NCI-H510A treated with DMSO at 0.1 percent for 48 hours (cell line): ENCODE measurements at places on chromosomes 1 and 21.
A peak's percentile ranks its signal among the peaks of the same experiment; 100 is the strongest.

DNA sequence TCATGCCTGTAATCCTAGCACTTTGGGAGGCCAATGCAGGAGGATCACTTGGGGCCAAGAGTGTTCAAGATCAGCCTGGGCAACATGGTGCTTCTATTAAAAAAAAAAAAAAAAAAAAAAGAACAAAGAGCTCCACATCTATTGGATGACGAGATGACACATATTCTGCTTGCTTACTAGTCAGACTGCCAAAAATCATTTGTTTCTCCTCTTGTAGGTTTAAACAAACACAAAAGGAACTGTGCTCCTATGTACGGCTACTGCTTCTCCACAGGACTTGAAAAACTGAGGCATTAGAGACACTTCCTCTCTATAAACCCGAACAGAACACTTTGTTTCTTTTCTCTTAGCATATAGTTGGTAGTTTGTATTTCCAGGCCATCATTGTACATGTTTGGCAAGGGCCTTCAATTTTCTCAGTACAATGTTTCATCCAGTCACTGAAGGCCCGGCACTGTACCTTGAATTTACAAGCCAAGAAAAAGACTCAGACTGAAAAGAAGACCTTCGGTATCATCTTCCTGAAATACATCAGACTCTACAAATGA, 6.0 kb downstream of the TRIT1 start:
- DNase-seq: peak; percentile 100

DNA sequence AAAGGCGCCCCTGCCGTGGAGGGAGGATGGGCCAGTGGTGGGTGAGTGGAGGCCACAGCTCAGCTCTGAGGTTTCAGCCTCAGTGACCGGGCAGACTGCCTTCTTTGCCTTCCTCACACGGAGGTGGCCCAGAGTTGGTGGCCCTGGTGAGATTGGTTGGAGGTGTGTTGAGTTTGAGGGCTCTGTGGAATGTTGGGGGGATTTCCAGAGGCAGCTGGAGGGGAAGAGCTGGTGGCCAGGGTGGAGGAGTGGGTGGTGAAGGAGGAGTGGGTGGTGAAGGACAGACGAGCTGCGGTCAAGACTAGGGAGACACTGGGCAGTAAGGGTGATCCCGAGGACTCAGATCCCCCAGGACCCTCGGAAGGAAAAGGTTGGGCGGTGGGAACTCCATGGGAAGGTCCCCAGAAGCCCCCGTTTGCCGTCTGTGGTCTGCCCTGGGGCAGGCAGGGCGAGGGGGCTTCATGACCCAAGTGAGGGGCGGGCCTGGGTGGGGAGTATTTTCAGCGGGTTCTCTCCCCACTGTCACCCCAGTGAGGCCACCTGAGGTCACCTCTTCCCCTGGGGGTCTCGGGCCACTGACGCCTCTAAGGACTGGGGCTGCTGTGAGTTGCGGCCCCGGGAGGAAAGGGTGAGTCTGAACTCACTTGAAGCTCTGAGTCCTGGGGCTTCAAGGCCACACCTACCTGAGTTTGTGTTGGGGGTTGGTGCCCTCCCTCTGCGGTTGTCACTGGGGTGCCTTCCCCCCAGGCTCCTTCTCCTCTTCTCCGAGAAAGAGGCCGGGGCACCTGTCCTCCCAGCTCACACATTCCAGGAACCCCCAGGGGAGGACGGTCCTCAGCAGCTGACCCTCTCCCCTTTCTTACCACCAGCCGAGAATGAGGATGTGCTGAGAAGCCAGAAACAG, 22.7 kb upstream of the PIK3CD start:
- DNase-seq: no peak

DNA sequence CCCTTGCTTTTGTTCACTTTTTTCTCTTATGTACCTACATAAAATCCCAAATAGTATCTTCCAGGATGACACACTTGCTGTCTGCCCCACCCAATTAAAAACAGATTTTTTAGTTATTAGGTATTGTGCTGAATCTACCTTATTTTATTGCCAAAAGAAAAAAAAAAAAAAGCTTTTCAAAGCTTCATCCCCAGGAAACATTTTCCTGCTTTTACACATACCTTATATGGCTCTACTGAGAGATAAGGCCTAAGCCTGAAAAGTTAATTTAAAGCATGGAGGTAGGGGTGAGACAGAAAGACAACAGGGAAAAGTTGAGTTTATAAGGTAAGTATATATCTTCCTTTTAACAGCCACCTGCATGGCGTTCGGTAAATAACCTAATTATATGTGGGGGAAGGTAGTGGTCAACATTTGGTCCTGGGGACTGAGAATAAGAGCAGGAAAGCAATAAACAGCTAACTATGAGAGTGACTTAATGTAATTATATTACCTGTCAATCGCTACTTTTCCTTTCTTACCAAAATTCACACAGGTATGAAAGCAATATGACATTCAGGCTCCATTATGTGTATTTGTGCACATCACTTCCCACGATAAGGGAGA, 54.6 kb upstream of the BOLA1 start:
- no peak for DNase-seq

DNA sequence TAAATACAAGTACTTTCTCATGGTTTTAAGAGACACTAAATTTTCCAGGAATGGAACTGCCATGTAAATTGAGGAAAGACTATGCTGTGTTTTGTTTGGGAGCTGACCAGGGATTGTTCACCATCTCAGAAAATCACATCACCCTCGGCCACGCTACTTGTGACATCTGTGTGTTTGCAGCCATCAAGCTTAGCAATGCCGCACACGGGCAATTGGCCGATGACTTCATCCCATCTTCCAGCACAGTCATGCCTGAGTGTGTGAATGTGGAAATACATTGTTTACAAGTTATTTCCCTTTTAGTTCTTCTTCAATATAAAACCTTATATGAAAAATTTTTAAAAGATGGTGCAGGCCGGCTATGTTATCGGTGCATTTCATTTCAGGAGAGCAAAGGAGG, 121.6 kb downstream of the GLIS1 start:
- no peak for DNase-seq

GRCh38 chr1:4768553-4768952, 114.1 kb downstream of the AJAP1 start:
- DNase-seq: no peak

- no peak for DNase-seq
Observed at GRCh38 chr1:200391747-200392146, 18.1 kb downstream of the ZNF281 start.

DNA sequence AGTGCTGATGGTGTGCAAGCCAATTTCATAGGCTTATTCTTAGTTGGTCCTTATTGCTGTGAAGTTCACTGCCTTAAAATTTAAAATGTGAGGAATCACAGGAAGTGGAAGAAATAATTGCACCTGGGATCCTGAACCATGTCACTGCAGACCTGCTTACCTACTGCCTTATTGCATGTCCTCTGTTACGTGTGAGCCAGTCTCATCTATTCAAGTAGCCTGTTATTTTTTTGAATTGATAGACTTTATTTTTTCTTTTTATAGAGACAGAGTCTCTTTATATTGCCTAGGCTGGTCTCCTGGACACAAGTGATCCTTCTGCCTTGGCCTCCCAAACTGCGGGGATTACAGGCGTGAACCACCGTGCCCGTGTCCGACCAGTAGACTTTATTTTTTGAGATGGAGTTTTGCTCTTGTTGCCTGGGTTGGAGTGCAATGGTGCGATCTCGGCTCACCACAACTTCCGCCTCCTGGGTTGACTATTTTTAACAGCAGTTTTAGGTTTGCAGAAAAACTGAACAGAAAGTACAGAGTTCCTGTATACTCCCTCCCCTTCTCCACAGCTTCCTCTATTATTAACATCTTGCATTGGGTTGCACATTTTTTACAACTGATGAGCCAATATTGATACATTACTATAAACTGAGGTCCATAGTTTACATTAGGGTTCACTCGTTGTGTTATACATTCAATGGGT, 14.0 kb upstream of the DISC1 start:
- no peak for DNase-seq

GRCh38 chr1:84358695-84359094, 39.6 kb upstream of the DNASE2B start:
- DNase-seq: no peak

DNA sequence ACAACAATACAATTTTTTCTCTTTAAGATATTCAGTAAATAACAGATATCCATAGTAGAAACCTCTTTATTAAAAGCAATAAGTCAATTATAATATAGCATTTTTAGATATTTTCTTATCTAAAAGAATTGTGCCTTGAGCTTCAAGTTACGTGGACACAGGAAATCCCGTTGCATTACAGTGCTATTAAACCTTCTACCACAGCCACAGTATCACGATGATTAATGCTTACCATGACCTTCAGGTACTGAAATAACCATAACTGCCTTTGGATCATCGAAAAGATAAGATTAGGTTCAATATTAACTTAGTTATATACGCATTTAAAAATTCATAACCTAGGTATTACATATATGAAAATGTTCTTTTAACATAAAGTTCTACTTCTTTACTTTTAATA, 17.9 kb downstream of the B3GALNT2 start:
- DNase-seq: no peak

DNA sequence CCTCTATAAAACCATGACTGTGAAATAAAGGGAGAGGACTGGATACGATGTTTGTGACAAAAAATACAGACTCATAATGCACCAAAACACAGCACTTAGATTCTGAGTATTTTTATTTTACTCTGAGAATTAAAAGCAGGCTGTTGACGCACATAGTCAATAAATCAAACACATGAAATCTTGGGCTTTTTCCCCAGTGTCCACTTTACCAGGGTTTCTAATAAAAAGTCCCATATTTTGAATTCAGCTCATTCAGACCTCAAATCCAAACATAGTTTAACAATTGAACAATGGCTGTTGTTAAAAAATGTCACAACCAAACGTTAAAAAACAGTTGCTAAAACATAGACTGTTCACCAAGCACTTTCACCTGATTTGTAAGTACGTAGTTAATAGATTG, 553.4 kb downstream of the LTN1 start:
- no peak for DNase-seq
